Mammary epithelial cell (primary cell): ENCODE measurements at places on chromosomes 4 and X.

- DNase-seq: no peak
These were observed 744.6 kb downstream of the RPA4 start for GRCh38 chrX:97628326-97628725.

DNA sequence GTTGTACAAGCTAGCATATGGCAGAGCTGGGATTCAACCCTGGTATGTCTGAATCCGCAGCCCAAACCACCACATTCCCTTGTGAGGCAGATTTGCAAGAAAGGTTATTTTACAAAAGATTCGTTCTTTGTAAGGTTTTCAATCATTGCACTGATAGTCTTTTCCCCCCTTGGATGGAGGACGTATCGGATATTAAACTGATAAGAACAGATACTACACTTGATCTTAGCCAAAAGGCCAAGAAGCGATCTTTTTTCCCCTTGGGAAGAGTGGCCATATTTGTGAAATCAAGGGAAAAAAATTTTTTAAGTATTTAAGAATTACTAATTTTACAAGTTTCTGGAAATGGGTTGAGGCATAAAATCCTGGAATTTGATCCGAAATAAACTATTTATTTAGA is 34.4 kb upstream of the MSMO1 start:
- no peak for DNase-seq

DNA sequence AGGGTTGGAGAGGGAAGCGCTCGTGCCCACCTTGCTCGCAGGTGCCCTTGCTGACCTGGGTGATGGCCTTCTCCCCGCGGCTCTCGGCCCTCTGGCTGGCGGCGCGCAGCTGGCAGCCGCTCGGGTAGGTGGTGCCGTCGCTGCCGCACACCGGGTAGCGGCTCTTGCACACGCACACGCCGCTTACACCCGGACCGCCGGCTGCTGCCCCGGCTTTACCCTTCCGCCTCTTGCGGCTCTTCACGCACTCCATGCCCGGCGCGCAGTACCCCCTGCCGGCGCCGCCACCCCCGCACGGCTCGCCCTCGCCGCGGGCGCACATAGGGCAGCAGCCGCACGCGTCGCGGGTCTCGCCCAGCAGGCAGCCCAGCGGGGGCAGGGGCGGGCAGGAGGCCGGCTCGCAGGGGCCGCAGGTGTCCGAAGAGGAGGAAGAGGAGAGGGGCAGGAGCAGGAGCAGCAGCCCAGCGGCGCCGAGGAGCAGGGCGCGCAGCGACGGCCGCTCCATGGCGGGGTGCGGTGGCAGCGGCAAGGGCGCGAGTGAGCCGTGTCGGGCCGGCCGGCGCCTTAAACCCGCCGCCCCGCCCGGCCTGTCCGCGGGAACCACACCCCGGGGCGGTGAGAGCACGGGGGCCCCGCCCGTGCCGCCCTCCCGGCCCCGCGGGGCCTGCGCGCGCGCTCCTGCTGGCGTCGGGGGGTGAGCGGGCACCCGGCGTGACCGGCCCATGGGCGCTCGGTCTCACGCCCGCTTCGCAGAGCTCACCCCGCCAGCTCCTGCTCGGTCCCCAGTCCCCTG is at the start of gene IGFBP7:
Gene IGFBP7 (minus strand): TSS at position 539 of the 793 bp plus-strand sequence. CDS start 34 bp downstream, at position 505.
- DNase-seq: peak; percentile 43

DNA sequence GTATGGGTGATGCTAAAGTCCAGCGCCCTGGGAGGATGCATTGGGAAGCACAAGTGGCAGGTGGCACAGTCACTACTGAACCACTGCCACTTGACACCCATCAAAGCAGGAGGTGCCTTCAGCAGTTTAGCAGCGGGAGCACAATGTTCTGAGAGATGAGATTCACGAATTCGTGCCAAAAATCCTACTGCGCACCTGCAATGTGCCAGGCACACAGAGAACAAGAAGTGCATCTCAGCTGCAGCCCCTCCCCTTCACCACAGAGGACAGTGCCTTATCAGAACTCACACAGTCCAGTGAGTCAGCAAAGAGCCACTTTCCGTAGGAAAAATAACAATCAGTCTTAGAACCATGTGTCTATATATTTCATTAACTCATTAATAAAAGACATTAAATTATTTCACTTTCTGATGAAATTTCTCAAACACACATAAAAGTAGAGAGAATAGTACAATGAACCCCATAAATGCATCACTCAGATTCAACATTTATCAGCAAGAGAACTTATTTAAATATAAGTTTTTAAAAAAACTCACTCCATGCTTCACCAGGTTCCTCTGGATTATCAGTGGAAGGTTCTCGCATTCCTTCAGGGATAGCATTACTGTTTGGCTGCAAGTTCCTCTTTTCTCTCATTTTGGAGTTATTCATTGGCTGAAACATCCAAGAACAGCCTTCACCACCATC is 47.0 kb downstream of the BEND2 start:
- no peak for DNase-seq

DNA sequence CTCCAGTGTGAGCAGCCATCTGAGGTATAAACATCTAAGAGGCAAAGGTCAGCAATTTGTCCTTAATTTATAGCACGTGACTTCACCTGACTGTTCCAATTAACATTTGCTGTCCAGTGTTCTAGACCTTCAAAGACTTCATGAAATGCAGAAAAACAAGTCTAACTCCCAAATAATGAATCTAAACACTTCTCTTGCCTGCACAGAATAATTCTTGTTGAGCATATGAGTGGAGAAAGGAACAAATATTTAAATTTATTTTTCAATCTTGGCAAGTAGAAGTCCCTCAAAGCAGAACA is 12.0 kb downstream of the RFC1 start:
- DNase-seq: no peak

DNA sequence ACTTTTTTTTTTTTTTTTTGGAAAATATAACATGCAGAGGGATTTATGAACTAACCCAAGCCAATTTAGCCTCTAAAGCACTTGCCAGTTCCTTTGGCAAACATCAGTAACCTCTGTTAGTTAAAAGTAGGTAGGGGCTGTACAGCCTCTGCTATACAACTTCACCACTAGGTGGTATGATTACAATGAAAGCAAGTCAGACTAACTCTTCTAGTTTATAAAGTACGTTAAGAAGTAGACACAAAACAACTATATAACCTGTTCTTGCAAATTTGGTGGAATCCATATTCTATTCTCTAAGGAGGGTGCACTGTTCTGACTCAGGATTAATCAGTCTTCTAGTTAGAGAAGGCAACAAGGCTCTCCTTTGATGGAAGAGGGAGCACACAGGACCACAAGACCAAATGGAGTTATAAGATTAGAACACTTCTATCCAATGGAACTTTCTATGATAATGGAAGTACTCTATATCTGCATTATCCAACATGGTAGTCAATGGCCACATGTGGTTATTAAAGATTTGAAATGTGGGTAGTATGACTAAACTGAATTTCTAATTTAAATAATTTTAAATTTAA is 12.8 kb downstream of the AIMP1 start:
- peak; percentile 40 for DNase-seq

DNA sequence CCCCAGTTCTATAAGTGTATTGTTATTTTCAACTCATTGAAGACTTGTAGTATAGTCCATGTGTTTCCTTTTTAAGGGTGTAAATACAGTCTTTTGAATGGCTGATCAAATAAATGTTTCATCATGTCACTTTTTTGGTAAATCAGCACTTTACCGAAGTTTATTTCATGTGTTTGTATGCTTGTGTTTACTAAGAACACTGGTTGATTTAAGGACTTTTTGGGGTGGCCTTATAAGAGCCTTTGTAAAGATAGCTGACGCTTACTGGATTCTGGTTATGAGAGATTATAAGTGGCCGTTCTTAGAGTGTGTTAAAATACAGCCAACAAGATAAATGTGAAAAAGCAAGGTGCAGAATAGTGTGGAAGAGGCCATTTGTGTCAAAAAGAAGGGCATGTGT is 2.6 kb downstream of the UBE2K start:
- DNase-seq: no peak

GRCh38 chr4:85476381-85476780 is 1.4 kb downstream of the ARHGAP24 start:
- no peak for DNase-seq

DNA sequence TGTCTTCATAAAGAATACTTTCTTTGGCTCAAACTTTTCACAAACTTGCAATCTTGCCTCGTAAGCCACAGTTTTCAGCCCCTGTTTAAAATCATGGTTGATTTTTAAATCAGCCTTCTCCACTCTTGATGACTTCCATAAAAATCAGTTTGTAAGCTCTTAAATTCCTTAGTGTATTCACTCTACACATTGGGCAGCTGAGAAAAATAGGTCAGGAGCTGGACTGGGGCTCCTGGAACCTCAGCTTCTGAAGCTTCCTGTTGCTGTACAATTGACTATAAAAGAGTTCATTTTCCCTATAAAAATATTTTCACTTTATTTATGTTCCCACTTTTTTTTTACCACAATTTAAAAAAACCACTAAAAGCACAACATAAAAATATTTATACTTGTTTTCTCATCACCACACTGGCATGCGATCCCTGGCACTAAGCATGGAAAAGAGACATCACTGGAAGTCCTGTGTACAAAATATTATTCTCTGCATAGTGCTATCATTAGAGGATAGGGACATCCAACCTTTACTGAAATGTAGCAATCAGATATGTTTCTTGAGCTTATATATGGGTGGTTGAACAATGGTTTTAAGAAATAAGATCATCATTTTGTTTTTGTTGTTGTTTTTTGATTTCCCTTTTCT is 345.7 kb downstream of the FBXO8 start:
- no peak for DNase-seq

GRCh38 chr4:80204433-80205011 is 7.2 kb downstream of the PRDM8 start:
- no peak for DNase-seq

DNA sequence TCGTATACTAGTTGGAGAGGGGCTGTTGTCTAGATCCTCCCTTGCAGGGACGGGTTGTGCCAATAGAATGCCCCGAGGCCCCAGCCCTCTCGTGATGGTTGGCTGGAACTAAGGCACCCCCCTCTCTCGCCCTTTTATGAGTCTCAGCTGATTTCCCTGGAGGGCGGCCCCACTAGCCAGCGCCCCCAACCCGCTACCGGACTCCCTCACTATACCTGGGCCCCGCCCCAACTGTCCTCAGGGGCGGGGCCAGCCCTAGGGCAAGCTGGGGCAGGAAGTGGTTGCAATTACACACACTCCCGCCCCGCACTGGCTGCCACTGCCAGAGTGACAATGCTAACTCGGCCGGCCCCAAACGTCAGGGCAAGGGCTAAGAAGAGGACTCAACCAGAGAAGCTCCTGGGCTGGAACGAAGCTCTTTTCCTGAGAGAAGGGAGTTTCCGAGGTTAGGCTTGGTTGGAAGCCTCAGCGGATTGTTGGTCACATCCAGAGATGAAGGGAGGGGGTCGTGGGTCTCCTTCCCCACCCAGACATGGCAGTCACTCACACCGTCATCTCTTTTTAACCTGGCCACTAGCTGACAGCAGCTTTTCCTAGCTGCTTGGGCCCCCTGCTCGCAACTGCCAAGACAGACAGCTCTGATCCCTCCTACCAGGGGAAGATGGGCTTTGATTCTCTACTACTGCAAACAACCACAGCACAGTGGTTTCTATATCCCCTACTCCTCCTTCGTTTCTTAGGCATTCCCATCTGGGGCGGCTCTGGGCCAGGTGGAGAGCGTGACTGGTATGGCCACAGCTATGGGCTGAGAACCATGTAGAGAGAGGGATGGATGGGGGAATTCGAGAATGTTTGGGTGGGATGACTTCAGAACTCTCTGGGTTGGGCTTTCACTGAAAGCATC is 21.0 kb upstream of the BCORL1 start:
- DNase-seq: peak; percentile 44

- peak; percentile 30 for DNase-seq
These were observed 1779.1 kb downstream of the STIM2 start for GRCh38 chr4:28639747-28640146.

DNA sequence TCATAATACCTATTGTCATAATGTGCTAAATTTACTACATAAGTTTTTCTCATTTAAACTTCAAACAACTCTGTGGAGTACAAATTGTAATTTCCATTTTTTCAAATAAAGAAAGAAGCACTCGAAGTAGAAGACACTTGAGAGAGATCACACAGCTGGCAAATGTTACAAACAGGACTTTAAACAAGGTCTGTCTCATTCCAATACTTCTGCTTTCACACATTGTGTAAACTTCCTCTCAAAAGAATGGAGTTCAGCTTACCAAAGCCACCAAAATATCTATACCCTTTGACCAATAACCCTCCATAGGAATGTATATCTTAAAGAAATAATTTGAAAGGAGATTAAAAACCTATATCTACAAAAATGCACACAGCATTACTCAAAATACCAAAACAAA is 88.3 kb downstream of the OPHN1 start:
- no peak for DNase-seq

DNA sequence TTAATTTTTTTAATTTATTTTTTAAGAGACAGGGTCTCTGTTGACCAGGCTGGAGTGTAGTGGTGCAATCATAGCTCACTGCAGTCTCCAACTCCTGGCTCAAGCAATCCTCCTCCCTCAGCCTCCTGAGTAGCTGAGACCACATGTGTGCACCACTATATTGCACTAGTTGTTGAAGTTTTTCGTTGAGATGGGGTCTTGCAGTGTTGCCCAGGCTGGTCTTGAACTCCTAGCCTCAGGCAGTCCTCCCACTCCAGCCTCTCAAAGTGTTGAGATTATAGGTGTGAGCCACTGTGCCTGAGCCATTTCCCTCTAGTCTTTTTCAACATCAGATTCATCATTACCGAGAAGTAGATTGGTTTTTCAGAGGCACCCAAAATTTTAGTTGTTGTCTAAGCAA is 165.7 kb downstream of the DCLK2 start:
- no peak for DNase-seq

- peak; percentile 71 for DNase-seq
These were observed 18.9 kb downstream of the ZBTB33 start for GRCh38 chrX:120269373-120270035.

DNA sequence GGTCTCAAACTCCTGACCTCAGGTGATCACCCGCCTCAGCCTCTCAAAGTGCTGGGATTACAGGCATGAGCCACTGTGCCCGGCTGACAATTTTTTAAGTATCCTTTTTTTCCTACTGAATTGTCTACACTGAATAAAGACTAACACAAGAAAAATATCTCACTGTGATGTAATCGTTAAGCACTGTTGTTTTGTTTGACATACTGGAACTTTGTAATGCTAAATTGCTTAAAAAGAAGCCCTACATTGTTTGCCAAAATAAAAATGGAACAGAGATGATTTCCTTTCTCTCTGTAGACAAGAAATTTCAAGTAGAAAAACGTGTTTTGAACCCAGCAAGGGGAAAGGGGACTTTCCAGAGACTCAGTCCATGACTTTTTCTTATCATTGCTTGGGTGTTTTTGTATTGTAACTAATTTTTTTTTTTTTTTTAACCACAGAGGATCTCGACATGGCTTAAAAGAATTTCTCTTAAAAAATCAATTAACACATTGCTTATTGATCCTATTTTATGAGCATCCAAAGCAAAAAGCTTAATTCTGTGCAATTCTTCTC is 74.9 kb downstream of the TMEM156 start:
- no peak for DNase-seq

- no peak for DNase-seq
These were observed 40.1 kb upstream of the GPR78 start for GRCh38 chr4:8540072-8540471.

GRCh38 chrX:77444075-77444474 is 3.1 kb upstream of the FGF16 start:
- DNase-seq: no peak

- no peak for DNase-seq
These were observed 204.8 kb downstream of the CFAP299 start for GRCh38 chr4:80540349-80540748.

GRCh38 chrX:11967986-11968869 is 170.0 kb upstream of the FRMPD4 start:
- peak; percentile 67 for DNase-seq
